AG09309 (cell line): ENCODE measurements at places on chromosomes 12 and 14.

DNA sequence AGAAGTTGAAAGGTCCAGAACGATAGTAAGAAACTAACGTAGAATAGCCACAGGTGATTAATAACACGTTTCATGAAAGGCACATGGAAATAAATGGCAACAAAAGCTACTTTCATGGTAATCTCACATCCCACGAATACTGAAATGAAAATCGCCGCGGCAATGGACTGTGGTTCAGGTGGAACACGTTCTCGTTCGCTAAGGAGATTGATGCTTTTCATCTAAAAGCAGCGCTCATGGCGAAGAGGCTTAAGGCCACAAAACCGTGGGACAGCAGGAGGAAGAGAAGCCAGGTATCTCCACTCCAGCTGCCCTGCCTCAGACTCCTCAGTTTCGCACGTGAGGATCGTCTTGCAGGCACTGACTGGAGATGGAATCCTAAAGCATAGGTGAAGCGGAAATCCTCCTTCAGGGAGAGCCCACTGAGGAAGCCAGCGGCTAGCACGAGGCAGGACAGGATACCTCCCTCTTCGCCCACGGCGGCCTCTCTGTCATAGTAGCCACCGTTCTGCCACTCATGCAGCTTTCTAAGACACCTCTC, 696 bp upstream of the GPHN start:
- no peak for DNase-seq

- no peak for DNase-seq
These were observed 157.6 kb downstream of the AACS start for GRCh38 chr12:125222876-125223275.

- DNase-seq: no peak
These were observed 49.7 kb downstream of the CKB start for GRCh38 chr14:103472939-103473338.

DNA sequence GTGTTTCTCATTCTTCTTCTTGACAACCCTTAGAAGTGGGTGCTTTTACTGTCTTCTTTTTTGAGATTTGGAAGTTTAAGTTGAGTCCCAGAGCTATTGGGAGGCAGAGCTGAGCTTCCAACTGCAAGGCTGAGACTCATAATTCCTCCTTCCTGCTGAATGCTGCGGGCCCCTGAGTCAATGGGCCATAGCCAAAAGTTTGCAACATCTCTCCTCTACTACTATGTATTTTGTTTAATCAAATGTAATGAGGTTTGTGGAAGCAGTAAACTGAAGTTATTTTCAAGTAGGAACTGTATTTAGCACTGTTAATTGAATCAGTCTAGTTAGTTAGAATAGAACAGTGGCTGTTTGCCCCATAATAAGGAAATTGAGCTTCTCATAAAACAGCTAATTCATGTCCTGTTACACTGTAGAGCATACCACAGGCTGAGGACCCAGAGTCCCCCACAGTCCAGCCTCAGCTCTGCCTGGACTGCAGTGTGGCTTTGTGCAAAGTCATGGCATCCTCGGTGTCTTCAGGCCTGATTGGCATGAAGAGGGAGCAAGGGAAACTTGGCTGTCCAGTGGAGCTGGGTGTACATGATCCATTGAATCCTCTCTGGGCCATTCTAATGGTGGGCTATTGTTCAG, 631.7 kb downstream of the VRK1 start:
- DNase-seq: no peak

GRCh38 chr12:24864796-24865125, 84.1 kb downstream of the BCAT1 start:
- no peak for DNase-seq

GRCh38 chr14:22012452-22012851, 338.8 kb upstream of the OR4E1 start:
- DNase-seq: no peak

- no peak for DNase-seq
These were observed 42.9 kb upstream of the KRAS start for GRCh38 chr12:25293653-25294052.

DNA sequence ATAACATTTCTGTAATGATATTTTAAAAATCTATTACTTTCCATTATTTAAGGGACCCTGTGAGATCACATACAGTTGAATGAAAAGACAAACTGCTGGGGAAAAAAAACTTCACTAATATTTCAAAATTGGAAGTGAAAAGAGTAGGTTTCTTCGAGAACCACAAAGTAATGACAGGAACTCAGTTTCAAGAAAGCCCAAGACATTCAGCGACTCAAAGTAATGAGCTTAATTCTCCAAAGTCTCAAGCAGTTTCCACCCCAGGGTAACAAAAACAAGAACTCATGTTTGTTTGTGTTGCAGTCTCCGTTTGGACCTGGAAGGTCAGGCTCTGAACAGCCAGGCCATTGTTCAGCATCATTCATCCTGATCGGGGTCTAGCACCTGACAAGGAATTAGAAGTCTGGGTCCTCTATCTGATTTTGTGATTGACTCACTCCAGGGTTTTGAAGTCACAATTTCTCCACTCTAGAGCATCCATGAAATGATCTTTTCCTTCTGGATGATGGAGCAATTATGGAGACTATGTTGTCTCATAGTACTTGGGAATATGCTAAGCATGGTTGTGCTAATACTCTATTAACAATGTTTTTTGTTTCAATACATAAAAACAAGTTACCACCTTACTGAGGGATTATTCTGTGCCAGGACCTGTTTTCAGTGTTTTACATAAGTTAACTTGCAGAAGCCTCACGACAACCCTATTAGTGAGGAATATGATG, 126.9 kb downstream of the SLC25A21 start:
- no peak for DNase-seq

DNA sequence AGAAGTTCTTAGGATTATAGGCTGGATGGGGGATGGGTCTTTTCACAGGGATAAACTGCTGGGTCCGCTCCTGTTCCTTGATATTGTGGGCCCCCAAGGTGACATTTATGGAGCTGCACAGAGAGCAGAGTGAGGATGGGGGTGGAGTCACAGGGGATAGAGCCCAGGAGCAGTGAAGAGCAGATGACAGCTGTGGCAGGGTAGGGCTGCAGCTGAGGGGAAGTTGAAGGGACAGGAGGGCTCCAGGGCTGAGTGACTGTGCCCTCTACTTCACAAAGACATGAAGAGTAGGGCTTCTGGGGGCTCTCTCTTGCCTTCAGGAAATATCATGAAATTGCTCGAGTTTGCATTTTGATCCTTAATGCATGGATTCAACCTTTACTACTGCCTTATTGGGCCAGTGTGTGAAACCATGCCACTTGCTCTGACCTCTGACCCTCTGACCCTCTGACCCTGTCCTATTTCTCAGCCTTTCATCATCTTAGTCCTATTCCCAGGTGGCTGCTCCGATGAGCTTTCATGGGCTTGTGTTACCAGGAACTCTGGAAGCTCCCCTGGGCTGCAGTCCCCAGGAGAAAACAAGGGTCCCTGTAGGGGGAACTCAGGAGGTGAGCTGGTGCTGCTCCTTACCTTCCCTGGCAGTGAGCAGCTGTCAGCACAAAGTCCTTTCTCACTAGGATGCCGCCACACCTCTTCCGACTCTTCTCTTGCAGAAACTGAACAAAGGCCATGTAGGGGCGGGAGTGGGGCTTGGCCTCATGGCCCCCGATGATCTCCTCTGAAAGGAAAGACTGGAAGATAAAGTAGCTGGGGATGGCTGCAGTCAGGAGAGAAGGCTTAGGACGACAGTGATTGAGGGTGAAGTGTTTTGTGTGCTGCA, 1.6 kb downstream of the GZMH start:
- DNase-seq: no peak

DNA sequence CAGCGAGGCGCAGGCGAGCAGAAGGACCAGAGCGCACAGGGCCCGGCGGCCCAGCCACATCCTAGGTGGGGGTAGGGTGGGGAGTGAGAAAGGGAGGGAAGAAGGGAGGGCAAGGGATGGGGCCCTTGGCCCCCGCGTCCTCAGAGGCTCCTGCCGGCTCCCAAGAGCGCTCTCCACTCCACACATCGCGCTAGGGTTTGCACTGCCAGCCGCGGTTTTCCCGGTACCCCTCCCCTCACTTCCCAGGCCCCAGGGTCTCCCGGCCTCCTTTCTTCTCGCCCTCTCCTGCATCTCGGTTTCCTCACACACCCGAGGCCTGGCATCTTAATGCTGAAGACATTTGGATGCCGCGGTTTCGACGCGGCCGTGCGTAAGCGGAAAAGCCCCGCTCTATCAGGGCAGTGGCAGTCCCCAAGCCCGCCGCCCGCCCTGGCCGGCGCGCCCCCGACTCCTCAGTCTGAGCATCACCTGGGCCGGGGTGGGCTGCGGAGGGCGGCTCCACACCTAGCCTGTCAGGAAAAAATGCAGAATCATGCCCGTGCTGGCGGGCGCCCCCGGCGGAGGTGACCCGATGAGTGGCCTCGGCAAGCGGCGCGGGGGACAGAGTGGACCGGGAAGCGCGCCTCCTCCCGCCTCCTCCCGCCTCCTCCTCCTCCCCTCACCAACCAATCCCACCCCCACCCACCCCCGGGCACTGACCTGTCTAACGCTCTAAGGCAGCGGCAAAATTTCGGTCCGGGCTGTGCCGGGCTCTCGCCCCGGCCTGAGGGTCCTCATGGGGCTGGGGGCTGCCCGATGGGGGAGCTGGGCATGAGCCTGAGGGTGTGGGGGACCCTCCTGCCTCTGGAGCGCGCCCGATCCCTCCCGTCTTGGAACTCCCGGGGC, 686 bp downstream of the B4GALNT1 start:
- no peak for DNase-seq

GRCh38 chr14:31543969-31544799, 17.0 kb upstream of the NUBPL start:
- DNase-seq: no peak

- DNase-seq: no peak
These were observed 10.2 kb upstream of the FOXG1 start for GRCh38 chr14:28756269-28756883.

GRCh38 chr12:82723891-82724290, 37.2 kb downstream of the TMTC2 start:
- DNase-seq: no peak

GRCh38 chr12:93363841-93364297, 13.9 kb upstream of the NUDT4 start:
- DNase-seq: no peak

- no peak for DNase-seq
These were observed 408.5 kb downstream of the ZFP36L1 start for GRCh38 chr14:68384335-68384734.

DNA sequence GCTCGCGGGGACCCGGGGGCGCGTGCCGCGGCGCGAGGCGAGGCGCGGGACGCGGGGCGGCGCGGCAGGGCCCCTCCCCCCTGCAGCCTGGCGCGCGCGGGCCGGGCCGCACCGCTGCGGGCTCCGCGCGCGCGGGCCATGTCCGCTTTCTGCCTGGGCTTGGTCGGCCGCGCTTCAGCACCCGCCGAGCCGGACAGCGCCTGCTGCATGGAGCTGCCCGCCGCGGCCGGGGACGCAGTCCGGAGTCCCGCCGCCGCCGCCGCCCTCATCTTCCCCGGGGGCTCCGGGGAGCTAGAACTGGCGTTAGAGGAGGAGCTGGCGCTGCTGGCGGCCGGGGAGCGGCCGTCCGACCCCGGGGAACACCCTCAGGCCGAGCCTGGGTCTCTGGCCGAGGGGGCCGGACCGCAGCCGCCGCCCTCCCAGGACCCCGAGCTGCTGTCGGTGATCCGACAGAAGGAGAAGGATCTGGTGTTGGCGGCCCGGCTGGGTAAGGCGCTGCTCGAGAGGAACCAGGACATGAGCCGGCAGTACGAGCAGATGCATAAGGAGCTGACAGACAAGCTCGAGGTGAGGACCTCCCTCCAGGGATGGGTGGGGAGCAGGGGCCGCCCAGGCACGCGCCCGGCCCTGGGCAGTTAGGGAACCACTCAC, 820 bp downstream of the BICDL1 start:
- peak; percentile 4 for DNase-seq

DNA sequence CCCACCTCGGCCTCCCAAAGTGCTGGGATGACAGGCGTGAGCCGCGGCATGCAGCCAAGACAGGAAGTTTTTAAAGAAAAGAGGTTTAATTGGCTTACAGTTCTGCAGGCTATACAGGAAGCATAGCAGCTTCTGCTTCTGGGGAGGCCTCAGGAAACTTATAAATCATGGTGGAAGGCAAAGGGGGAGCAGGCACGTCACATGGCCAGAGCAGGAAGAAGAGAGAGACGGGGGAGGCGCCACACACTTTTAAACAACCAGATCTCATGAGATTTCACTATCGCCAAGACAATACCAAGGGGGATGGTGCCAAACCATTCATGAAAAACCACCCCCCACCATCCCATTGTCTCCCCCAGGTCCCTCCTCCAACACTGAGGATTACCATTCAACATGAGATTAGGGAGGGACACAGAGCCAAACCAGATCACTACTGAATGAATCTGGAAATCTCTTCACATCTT, 14.1 kb downstream of the CCDC63 start:
- DNase-seq: no peak

DNA sequence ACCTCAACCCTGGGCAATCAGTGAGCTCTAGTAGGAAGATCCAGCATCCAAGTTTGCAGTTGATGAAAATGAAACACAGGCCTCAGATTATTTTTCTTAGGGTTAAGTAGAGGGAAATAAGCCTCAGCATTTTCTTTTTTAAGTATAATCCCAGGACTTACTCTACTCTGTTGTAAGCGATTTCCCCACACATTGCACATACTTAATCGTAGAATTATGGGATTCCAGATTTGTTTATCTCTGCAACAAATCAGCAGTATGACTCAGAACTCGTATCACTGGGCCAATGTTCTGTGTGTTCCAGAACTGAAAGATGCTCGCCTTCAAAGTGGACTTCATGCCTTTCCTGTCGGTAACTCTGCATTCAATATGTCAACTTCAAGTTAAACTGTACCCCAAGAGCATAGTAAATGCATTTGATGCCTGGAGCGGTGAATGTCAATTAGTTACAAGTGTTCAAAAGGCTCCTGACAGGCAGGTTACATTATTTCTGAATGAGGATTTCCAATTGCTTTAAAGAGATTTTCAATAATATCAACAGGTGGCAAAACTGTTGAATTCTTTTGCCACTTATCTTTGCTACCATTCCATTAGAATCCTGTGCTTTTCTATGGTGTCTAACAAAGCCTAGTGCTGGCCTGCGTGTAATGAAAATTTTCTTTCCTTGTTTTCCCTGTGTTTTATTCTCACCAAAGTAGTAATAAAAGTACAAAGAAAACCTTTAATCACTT, 323.8 kb upstream of the SYT1 start:
- DNase-seq: no peak

DNA sequence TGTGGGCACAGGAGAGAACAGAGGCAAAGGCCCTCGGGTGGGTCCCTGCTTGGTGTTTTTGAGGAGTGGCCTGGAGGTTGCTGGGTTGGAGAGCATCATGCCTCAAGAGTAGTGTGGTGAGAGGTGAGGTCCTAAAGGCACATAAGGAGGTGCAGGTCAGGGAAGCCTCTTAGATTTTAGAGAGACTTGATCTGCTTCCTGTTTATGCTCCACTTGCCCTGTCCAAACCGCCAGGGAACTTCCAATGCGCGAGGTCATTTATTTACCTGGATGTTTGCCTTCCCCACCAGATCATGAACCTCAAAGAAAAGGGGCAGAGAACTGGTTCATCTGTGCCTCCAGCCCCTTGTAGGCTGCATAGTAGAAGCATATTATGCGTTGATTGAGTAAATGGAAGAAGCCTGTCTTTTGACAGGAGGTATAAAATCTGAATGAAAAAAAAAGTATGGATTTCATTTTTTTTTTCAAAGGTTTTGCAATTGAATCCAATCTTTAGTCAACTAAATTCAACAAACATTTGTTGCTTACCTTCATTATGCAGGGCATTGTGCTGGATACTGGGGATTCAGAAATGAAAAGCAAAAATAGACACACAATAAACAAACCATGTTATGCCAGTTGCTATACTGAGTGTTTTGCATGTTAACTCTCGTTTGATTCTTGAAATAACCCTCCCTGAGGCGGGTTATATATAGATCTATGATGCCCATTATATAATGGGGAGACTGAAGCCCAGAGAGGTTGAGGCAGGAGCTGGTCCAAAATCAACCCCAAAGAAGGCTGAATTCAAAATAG, 485.2 kb downstream of the VRK1 start:
- no peak for DNase-seq
